ENCODE measurements at places on chromosomes 7 and 10.
A peak's percentile ranks its signal among the peaks of the same experiment; 100 is the strongest.

DNA sequence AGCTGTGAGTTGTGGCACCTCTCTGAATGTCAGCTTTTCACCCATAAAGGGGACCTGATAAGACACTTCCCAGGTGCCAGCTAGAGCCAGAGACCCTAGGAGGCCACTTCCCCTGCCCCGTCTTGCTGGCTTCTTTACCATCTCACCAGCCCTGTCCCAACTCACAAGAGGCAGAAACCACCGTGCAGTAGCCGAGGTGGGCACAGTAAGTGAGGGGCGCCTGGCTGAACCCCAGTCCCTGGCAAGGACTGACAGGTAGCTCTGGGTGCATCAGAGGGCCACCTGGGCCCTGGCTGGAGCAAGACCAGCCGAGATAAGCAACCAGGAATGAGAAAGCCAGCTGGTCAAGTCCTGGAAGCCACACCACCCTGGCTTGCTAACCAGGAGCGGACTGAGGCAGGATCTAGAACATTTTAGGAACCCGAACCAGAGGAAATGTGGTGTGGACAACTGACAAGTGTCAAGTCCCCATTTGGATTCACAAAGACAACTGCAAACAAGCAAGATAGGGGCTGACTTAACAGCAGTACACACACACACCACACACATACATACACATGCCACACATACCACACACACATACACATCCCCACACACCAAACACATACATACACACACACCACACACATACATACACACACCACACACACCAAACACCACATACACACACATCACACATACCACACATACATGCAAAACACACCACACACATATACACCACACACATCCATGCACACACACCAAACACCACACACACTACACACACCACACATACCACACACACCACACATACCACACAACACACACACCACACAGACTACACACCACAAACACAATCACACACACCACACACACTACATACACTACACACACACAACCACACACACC is 20.8 kb downstream of the OGDHL start:
- no peak for DNase-seq

DNA sequence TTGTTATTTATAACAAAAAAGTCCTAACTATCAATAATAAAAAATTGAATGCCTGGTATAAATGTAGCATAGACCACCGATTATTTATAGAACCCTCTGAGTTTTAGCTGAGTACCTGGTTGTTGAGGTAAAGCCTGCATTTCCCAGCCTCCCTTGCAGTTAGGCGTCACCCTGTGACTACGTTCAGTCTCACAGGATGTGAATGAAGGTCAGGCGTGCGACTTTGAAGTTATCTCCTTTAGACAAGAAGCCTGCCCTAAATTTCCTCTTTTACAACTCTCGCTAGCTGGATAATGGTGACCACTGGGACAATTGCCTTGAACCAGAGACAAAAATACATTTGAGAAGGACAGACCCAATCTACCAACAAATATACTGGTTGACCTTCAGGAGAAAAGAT is 67.5 kb upstream of the TES start:
- no peak for DNase-seq

DNA sequence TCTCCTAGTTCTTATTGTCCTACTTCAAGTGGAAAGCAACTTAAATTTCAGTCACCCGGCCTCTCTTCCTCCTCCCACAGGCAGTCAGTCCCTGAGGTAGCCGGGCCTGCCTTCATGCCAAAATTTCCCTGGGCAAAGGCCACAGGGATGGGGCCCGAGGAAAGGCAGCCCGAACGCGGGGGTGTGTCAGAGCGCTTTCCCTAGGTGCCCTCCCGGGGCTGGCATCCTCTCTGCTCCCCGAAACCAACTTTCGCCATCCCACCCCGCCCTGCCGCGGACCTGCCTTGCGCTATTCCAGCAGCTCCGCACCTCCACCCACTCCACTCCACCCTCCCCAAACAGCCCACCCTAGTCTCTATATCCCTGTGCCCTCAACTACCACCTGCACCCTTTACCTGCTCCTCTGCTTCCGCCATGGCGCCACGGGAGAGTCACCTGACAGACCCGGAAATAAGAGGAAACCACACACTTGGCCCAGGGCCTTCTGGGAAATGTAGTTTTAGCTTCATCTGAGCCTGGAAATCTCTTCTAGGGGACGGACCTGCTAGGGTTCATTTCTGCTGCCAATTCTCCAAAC is at the start of gene VPS41:
VPS41 (minus strand) TSS at position 433 of the 577 bp plus-strand sequence; CDS start at position 416, 17 bp downstream.
- DNase-seq: peak; percentile 82

DNA sequence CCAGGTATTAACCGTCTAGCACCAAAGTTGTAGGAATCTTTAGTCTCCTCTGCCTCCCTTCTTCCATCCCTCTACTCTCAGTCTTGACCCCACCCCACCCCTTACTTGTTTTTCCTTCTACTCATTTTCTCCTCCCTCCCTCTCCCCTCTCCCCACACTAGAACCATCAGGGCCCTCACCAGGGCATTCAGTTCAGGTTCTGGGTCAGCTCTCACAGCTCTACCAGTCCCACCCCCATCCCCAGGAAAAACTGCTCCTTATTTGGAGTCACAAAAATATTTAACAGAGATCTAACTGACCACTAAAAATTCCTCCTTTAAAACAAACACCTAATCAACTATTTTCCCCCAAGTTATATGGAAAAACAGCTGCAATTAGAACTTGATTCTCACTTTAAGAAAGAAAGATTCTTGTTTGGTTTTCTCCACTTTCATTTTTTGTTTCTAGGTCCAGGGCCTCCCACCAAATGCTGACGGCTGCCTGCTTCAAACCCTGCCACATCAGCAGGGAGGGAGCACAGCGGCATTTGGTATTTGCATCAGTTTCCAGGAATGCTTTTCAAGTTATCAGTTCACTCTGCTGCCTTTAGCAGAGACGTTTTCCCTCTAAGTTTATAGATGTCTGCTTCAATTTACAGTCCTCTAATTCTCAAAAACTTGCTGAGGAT is 2.8 kb upstream of the COL1A2 start:
- no peak for DNase-seq

- DNase-seq: no peak
These were observed 146.1 kb downstream of the SLC16A9 start for GRCh38 chr10:59563531-59563930.

DNA sequence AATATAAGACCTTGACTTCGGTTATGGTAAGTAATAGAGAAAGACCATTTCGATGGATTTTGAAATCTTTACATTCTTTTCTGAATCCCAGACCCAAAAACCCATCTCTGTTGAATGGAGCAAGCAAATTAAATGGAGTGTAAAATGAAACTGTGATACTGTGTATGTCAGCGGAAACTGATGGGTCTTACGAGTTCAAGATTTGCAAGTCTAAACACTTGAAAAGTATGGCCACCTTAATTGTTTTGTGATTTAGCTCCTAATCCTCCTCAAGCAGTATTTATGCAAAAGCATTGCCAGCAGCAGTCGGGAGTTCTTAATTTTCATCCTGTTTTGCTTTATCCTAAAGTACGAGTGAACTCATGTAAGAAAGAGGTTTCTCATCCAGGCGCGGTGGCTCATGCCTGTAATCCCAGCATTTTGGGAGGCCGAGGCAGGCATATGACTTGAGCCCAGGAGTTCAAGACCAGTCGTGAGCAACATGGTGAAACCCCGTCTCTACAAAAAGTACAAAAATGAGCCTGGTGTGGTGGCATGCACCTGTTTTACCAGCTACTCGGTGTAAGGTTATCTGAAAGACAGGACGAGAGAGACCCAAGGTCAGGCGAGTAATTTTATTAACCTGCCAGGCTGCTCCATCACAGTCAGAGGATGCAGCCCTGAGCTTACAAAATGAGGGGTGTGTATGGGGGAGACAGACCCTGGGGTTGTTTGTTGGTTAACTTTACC is 5.8 kb upstream of the DHTKD1 start:
- no peak for DNase-seq

- DNase-seq: no peak
These were observed 27.5 kb upstream of the GPR146 start for GRCh38 chr7:1016577-1017531.

DNA sequence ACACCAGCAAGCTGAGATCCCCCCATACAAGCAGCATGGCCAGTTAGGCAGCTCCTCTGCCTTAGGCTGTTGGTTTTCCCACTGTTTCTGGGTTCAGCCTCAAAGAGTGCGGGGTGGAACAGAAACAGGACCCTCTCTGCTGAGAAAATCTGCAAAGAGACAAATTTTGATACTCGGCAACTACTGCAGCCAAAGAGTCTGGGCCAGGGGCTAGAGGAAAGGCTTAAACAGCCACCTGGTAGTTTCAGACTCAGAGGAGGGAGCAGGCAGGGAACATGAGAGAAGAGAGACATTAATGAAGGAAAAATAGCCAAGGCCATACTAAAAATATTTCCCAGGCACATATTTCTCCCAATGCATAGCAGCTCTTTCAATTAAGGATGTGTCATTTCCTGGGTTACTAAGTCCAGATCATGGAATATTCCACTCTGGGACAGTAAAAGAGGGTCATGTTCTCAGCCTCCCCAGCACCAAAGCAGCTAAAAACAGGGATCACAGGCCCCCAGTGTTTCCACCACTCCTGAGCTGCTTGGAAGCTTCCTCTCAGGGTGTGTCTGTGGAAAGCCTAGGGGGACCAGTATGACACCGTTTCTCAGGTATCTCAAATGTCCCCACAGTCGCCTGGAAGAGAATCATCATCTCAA is 29.8 kb downstream of the PDLIM1 start:
- DNase-seq: no peak

DNA sequence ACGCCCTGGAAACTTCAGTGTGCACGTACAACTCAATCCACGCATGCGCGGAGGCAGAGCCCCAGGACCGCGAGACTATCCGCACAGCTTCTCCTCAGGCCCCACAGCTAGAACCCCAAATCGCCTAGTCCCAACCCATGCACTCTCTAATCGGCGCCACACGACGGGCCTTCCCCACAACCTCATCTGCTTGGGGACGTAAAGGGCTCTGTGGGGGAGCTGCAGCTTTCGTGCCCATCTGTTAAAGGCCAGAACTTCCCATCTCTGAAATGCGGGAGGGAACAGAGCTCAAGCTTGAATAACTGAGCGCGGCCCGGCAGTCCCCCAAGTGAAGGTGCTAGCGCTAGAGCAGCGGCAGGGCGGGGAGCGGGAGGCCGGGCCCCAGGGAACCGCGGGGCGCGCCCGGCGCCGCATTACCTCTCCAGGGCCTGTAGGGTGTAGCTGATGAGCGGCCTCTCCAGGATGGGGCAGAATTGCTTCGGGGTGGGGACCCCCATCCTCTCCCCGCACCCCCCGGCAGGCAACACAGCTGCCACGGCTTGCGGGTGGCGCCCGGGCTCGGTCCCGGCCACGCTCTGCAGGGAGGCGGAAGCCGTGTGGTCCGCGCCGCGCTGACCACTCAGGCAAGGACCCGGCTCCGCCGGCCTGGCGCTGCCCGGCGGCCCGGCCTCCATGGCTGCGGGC is 547 bp downstream of the CRPPA start:
- peak; percentile 93 for DNase-seq

GRCh38 chr10:119862524-119862923 is 10.1 kb downstream of the MCMBP start:
- no peak for DNase-seq
